ENCODE measurements at places on chromosomes 3 and 15. TPM values are rescaled to one million over a fixed set of nuclear protein-coding genes. Genes with fewer than 3 reads are reported as not detected.

Gene IMPG2
- under 0.01 TPM for total RNA-seq

Gene LRRC34
- total RNA-seq, result 9.4 TPM

Gene SLC51B
- total RNA-seq, result not detected

Gene ADCY5
- 0.10 TPM for total RNA-seq

Gene NFKBIZ
- total RNA-seq, result 12.1 TPM

Gene PPP1R2
- total RNA-seq, result 55.5 TPM

Gene EFHB
- total RNA-seq, result 1.6 TPM

GRCh38 chr15:31070867-31071266 is 30.7 kb downstream of the TRPM1 start:
- no peak for DNase-seq

DNA sequence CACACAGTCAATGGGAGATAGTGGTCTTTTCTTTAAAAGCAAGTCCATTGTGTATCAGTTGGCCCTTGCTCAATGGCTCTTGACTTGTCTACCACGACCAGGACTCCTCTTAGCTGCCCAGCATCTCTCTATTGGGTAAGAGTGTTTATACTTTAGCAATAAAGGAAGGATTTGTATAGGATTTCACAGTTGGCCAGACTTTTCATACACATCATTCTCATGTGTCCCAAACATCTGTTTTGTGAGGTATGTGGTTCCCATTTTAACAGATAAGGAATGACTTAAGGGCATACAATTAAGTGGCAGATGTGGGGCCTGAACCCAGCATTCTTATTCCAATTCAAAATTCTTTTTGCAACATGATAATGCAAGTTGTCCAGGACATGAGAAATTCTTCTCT is 191.5 kb downstream of the CHST2 start:
- DNase-seq, result peak; percentile 67

- no peak for DNase-seq
Observed at GRCh38 chr15:40283615-40284300, 894 bp upstream of the ANKRD63 start.

DNA sequence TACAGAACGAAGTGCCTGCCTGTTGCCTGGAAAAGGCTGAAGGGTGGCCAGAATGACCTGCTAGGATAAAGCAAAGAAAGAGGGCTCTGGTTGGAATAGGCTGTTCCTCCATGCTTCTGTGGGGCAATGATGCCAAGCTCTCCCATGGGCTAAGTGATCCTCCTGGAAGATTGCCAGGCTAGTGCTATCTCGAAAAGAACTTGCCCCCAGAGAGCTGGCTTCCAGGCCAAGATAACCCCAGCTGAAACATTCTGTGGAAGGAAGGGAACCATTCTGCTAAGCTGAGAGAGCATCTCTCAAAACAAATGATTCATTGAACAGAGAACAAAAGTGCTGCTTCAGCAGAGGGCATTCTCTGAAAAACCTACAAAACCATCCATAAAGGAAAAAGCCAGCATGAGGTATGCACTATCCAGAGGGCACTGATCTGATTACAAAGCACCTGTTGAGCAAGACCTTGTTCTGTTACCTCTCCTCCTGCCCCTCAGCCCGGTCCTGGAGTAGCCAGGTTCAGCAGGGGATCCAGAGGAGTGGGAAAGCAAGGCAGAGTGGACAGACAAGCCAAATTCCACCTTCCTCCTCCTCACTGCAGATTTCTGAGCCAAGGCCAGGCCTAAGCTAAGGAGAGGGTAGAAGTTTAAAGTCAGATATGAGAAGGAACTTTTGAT is 31.9 kb upstream of the SPRED1 start:
- no peak for DNase-seq

DNA sequence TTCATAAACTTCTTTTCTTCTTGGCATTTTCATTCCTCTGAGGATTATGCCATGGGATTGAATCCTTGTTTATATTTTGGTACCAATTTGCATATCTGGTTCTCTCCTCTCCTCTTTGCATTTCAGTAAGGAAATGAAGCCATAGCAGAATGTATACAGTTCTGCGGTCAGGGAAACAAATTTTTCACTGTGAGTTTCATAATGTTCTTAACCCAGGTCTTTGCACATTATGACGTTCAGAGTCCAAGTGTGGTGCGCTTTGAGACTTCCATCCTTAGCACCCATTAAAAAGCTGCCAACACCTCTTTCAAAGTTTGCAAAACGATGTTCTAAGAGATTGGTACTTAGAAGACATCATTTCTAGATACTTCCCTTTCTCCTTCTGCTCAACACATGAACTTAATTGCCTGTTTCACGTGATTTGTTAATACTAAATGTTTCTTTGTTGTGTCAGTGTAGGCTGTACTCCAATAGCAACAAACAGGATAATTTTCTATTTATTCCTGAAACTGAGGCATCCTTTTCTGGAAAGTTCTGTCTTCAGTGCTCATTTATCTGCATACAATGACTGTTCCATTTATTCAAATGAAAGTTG is 953.1 kb upstream of the NR2F2 start:
- no peak for DNase-seq

GRCh38 chr3:69338911-69339310 is 47.0 kb downstream of the FRMD4B start:
- no peak for DNase-seq

- peak; percentile 69 for DNase-seq
Observed at GRCh38 chr15:32721596-32721995, 3.8 kb downstream of the GREM1 start.

DNA sequence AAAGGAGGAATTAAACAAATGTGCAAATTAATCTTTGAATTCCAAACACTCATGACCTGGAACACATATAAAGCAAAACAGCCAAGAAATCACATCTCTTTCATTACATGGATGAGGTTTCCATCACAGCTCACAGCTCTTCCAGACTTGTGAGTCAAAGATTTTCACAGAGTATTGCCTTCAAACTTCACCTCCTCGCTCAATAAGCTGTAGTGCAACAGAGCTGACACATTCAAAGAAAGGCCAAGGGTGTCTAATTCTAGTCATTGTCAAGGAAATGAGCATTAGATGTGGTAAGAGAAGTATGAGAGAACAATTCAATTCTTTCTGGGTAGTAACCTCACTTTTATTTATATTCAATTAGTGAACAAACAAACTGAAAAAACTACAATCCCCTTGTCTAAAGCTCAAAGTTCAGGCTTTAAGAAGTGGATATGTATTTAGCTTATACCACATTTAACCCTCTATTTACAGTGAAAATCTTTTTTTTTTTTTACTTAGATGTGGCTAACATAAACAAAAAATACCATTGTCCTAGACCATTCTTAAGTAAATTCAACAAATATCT is 11.9 kb downstream of the WDR72 start:
- no peak for DNase-seq

GRCh38 chr3:42175386-42176240 is 84.5 kb downstream of the TRAK1 start:
- no peak for DNase-seq

DNA sequence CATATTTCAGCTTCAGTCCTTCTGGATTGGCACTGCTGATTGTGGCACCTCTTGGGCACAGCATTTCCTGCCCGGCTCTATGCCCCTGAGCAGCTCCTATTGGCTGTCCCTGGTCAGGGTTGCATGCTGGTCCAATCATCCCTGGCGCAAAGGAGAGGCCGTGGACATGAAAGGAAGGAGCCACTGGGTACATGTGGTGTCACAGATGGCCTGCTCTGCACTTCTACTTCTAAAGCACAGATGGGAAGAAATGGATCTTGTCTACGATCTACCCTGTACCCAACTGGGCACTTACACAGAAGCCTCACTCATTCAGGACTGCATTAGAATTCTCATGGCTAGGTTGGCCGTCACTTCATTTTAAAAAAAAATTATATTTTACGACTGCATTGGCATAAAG is 232.5 kb downstream of the SHQ1 start:
- DNase-seq, result no peak

DNA sequence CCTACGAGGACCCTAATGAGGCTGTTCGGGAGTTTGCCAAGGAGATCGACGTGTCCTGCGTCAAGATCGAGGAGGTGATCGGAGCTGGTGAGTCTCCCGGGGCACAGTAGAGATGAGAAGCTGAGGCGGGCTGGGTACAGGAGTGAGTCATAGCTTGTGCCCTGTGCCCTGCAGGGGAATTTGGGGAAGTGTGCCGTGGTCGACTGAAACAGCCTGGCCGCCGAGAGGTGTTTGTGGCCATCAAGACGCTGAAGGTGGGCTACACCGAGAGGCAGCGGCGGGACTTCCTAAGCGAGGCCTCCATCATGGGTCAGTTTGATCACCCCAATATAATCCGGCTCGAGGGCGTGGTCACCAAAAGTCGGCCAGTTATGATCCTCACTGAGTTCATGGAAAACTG is 17.9 kb downstream of the EPHB3 start:
- DNase-seq, result no peak

DNA sequence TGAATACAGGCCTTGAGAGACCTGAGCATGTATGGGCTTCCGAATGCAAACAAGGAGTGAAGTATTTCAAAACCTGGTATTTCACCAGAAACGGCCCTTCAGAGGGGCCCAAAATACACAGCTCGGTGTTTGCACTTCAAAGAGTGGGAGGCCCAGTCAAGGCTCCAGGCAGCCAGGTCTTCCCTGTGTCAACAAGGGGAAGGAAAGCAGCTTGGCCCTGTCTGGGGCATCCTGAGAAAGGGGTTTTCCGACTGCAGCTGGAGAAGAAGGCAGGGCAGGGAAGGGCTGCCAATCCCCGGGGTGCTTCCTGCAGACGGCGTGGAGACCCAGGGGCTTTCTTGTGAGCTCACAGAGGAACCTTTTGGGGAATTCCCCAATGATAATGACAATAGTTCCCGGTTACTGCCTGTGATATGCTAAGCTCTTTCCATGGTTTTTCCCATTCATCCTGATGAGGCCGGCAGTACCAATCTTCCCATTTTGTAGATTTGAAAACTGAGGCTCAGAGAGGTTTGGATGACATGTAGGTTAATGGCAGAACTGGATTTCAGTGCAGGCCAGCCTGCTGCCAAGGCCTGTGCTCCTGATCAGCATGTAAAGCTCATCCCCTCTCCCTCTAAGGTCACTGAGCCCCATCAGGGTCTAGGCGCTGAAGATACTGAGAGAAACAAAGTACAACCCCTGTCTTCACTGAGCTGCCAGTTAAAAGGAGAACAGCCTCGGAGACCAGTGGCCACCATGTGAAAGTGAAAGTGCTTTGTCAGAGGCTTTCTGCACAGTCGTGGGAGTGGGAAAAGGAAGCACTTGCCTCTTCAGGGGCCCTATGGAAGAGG is 43.0 kb upstream of the TLE3 start:
- DNase-seq, result peak; percentile 69

GRCh38 chr15:78007964-78008886 is 69.3 kb downstream of the TBC1D2B start:
- peak; percentile 89 for DNase-seq

- no peak for DNase-seq
Observed at GRCh38 chr3:134075568-134075825, 45.8 kb upstream of the SLCO2A1 start.

DNA sequence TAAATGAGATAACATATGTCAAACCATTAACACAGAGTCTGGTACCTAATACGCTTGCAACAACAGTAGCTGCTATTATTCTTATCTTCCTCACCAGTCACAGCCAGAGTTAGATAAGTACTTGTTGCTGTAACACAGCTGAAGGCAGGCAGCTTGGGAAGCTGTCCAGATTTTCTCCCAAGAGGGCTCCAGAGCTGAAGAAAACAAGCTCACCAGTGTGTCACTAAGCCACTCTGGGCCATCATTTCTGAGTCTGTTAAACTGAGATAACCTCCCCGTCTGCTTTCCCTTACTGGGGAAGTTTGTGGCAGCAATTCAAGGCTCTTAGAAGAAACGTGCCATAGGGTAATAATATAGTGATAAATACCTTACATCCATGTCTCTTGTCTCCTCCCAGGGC is 226.3 kb downstream of the TAFA4 start:
- DNase-seq, result no peak

GRCh38 chr15:65971741-65971995 is 102.4 kb downstream of the RAB11A start:
- DNase-seq, result no peak

GRCh38 chr3:23157331-23157730 is 45.8 kb upstream of the UBE2E2 start:
- DNase-seq, result no peak

GRCh38 chr3:128347282-128347681 is 119.4 kb downstream of the DNAJB8 start:
- no peak for DNase-seq

- no peak for DNase-seq
Observed at GRCh38 chr3:15563190-15563589, 38.2 kb downstream of the HACL1 start.

DNA sequence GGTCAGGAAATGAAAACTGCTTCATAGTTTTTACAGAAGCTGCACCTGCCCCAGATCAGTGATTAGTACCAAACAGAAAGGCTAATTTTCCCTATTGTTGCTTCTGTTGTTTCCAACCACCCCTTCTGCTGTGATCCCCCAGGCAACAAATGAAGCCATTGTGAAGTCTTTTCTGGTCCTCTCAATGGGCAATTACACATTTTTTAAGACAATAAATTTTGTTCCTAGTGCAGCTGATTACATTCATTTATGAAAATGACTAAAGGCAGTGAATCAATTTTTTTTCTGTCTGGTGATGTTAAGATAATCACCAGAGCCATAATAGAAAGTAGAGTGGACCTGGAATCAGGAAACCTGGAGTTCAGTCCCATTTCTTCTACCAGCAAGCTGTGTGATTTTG is 32.7 kb downstream of the GLDN start:
- DNase-seq, result no peak

Data from RPMI7951 (cell line).